ENCODE measurements at places on chromosomes 12 and 14. TPM values are rescaled to one million over a fixed set of nuclear protein-coding genes. Genes with fewer than 3 reads are reported as not detected.

DNA sequence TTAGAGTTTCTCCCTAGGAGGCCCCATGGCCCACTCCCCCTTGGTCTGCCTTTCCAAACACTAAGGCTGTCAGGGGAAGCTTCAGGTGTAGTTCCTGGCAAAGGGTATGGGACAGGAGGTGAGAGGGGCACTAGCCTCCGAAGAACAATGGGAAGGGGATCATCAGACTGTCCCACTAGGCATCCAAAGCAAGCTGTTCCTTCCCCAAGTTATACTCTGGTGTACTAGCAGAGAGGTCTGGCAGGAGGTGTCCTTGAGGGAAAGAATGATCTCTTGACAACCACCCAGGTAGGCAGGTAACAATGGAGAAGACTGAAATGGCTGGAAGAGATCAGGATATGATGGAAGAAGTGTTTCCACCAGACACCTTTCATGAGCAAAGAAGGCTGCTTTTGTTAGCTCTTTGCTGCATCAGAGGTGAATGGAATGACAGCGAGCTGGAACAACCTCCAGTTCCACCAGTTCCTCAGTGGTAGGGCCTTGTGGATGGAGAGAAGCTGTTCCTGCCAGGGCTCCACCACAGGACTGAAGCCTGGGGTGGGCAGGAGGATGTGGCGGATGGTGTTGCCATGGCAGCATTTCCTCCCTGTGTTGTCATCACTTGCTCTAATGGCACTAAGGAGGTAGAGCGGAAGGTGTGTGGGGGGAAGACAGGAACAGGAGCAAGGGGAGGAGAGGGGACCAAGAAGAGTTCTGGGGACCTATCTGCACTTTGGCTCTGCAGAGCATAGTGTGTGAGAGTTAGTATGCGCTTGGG is 2.3 kb upstream of the AGAP2 start:
- peak overlapping the region; percentile 81 for H3K27ac ChIP-seq
- H3K4me3 ChIP-seq, result no peak overlapping the region
- H3K4me1 ChIP-seq, result peaks cover 13% of the 10 kb centered on the region
- no peak for DNase-seq

GRCh38 chr14:35897616-35898111 is 71.5 kb downstream of the BRMS1L start:
- no peak for DNase-seq
- no peak overlapping the region for H3K27ac ChIP-seq
- H3K4me1 ChIP-seq, result no peaks in the 10 kb centered on the region
- H3K4me3 ChIP-seq, result no peak overlapping the region
- H3K36me3 ChIP-seq, result no peaks in the 10 kb centered on the region

Gene RNF212B
- total RNA-seq, result not detected

Gene IAPP
- total RNA-seq, result not detected

DNA sequence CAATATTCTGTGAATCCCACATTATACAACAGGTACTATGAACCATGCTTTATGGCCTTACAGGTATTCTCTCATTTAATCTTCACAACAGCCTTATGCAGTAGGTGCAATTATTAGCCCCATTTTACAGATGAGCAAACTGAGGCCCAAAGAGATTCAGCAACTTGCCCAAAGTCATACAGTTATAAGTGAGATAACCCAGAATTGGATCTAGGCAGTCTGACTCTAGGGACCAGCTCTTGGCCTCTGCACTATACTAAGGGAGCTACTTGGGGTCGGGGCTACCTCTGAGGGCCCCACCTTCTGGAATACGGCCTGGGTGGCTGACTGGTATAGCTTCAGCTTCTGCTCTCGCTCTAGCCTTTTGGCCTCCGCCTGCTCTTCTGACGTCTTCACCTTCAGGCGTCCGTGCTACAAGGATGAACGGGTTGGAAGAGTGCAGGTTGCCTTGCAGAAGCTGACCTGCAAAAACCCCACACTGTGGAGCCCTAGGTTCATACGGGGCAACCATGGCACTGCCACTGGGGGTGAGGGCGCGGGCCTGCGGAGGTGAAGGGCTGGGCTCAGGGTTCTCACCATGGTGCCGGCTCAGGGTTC is 762 bp downstream of the RABGGTA start:
- peak overlapping the region; percentile 97 for H3K27ac ChIP-seq
- peak overlapping the region; percentile 77 for H3K4me3 ChIP-seq
- no peaks in the 10 kb centered on the region for H3K27me3 ChIP-seq
- DNase-seq, result no peak
- peaks cover 47% of the 10 kb centered on the region for H3K4me1 ChIP-seq
- H3K36me3 ChIP-seq, result peaks cover 47% of the 10 kb centered on the region

DNA sequence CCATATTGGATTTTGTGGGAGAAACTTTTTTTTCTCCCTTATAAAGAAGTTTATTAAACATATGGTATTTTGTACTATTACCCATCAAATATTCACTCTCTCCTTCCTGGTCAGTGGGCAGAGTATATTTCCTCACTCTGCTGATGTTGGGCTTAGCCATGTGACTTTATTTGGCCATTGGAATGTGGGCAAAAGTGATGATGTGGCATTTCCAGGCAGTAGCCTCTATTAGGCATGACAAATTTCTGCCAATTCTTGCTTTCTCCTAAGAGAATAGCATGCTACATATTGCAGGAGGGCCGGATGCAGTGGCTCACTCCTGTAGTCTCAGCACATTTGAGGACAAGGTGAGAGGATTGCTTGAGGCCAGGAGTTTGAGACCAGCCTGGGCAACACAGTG is 24.4 kb upstream of the WSCD2 start:
- H3K4me1 ChIP-seq, result no peaks in the 10 kb centered on the region
- H3K27ac ChIP-seq, result no peak overlapping the region
- no peaks in the 10 kb centered on the region for H3K27me3 ChIP-seq

DNA sequence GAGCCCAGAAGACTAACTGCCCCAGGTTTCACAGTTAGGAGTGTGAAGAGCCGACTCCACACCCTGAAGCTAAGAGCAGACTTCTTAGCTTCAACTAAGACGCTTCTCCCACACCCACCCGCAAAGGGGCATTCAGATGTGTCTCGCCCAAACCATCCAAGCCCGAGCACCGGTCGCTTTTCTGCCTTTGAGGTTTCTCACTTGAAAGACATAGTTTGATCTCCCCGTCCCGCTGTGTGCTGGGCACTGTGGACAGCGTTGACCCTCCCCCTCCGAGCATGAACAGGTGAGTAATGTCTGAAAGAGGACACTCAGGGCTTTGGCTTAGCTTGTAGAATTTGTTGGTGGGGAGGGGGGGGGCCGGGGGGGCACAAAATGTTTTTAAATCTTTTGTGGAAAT is 123.8 kb downstream of the TMEM132D start:
- H3K36me3 ChIP-seq, result no peaks in the 10 kb centered on the region
- H3K4me1 ChIP-seq, result no peaks in the 10 kb centered on the region
- H3K4me3 ChIP-seq, result no peak overlapping the region
- H3K27ac ChIP-seq, result no peak overlapping the region

- H3K36me3 ChIP-seq, result no peaks in the 10 kb centered on the region
- H3K4me3 ChIP-seq, result peak overlapping the region; percentile 53
These were observed 1.0 kb downstream of the NUAK1 start for GRCh38 chr12:106137530-106138356.

DNA sequence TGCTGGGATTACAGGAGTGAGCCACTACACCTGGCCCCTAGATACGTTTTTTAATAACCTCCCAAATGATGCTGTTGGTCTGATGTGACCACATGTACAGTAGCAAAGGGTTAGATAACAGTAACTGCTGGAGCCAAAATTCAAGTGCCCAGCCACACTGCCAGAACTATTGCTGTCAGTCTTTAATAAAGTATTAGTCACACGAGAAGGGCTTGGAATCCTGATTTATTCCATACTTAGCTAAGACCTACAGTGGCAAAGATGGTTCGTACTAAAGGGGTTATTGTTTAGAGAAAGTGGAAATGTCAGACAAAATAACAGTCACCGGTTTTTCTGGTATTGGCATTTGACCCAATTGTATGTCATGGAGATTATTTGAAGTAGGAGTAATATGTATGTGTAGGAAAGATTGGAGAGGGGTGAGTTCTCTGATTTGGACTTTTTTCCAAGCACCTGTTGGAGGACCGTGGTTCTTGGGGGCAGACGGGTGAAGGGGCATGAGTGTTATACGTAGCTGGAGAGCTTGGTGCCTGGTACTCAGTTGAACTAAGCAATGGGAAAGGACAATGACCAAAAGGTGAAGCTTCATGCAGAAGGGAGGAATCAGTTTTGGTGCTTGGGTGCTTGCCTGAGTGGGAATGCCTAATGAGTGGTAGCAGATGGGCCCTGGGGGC is 9.7 kb downstream of the TUBA1C start:
- peaks cover 12% of the 10 kb centered on the region for H3K4me1 ChIP-seq
- no peak overlapping the region for H3K27ac ChIP-seq
- no peak for DNase-seq

DNA sequence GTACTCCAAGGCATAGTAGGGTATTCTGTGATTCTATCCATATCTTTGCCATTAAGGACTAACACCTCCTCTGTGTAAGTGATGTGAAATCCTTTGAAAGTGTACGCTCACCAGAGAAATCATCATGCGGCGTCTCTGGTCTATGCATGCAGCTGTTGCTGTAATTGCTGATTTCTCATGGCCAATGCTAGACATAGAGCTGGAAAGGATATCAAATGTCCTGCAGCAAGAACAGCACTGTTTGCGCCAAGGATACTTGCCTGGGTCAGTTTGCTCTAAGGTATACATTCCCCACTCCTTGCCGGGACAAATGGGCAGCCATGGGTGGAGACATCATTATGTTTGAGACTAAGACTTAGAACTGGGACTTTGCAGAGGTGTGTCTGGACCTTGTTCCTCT is 896.4 kb downstream of the BCL11B start:
- no peak for DNase-seq
- H3K4me1 ChIP-seq, result no peaks in the 10 kb centered on the region
- H3K27ac ChIP-seq, result no peak overlapping the region
- no peaks in the 10 kb centered on the region for H3K27me3 ChIP-seq

Gene C12orf50
- total RNA-seq, result not detected

DNA sequence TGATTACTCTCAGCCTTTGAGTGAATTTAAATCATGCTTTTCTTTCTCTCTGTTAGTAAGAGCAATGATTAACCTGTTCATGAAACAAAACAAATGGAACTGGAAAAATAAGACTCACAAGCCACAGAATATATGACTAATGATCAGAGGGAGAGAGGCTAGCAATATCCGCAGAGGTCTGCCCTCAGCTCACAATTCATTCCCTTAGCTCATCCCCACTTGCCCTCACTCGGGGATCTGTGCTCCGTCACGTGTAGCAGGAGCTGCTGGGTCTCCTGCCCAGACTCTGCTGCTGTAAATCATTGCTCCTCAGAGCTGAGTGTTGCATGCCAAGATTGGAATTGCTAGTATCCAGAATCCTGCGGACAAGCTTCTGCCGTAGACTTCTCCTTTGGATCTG is 53.1 kb upstream of the GNG2 start:
- H3K4me3 ChIP-seq, result no peak overlapping the region
- no peaks in the 10 kb centered on the region for H3K4me1 ChIP-seq
- H3K36me3 ChIP-seq, result no peaks in the 10 kb centered on the region
- no peak for DNase-seq

DNA sequence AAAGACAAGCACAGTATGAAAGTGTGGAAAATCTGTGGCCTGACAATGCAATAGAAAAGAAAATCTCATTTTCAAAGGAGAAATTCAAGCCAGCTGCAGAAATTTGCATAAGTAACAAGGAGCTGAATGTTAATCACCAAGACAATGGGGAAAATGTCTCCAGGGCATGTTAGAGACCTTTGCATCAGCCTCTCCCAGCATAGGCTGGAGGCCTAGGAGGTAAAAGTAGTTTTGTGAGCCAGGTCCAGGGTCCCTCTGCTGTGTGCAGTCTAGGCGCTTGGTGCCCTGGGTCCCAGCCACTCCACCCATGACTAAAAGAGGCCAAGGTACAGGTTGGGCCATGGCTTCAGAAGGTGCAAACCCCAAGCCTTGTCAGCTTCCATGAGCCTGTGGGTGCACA is 58.3 kb downstream of the TESPA1 start:
- no peaks in the 10 kb centered on the region for H3K4me1 ChIP-seq
- DNase-seq, result no peak
- H3K4me3 ChIP-seq, result no peak overlapping the region
- H3K27ac ChIP-seq, result no peak overlapping the region

Gene HHIPL1
- 2.5 TPM for total RNA-seq

Gene MANSC1
- 24.7 TPM for total RNA-seq

Gene TMEM179
- 0.73 TPM for total RNA-seq

Gene MLXIP
- 62.6 TPM for total RNA-seq

Gene SERPINA5
- 3.2 TPM for total RNA-seq

Gene NKX2-1
- total RNA-seq, result 251 TPM

Gene RFX4
- total RNA-seq, result not detected

DNA sequence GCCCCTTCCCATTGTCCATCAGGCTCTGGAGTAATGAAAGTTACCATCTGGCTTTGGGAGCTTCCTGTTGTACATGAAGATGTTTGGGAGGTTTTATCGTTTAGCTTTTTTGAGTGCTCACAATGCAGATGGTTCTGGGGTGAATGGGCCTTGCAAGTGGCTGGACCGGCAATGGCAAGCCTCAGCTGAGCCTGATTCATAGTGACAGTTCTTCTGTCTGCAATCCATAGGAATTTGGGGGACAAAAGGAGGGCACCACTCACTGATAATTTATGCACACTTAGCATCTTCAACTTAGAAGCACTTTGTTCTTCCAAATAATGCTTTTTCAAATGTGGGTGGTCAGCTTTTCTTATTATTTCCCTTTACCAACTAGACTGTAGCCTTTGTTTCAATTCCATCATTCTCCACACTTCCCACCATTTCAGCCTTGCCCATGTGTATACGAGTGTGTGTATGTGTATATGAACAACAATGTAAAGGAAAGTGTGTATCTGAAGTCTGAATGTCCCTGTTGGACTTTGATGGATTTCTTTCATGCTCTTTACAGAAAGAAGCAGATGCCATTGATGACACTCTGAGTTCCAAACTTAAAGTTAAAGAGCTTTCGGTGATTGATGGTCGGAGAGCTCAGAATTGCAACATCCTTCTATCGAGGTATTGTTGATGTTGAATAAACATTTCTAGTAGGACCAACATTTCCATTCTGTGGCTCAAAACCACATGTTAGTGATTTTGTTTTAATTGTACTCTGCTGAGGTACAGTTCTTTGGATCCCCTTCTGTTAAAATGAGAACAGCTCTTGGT is 125.5 kb downstream of the GPR135 start:
- H3K36me3 ChIP-seq, result peaks cover 5% of the 10 kb centered on the region
- no peak overlapping the region for H3K27ac ChIP-seq
- H3K27me3 ChIP-seq, result no peaks in the 10 kb centered on the region
- no peak for DNase-seq
- peaks cover 30% of the 10 kb centered on the region for H3K4me1 ChIP-seq
- H3K4me3 ChIP-seq, result no peak overlapping the region

DNA sequence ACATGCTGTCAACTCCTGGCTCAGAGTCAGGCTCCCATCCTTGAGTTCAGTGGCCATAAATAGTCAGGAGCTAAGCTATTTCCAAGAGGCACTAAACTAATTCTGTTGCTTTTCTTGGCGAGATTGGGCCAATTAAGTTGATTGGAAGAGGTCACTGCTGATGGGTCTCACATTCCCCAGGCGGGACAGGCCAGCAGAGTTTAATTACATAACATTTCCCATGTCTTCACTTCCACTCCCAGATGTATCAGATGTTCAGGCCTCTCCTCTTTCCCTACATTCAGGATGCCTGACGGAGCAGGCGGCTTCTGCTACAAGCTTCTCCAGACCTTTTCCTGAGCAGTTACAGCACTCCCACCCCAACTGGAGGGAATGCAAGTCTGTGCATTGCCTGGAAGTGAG is 5.3 kb downstream of the NTF3 start:
- peaks cover 12% of the 10 kb centered on the region for H3K4me1 ChIP-seq
- no peak for DNase-seq
- peaks cover 27% of the 10 kb centered on the region for H3K27me3 ChIP-seq

Measured in left lung (tissue), 14 donors.